Effector memory CD8-positive, alpha-beta T cell (primary cell): ENCODE measurements at places on chromosomes 2 and 18.
A peak's percentile ranks its signal among the peaks of the same experiment; 100 is the strongest.

GRCh38 chr2:58476556-58476955 lies 235.4 kb upstream of the FANCL start:
- no peak for DNase-seq

- DNase-seq, result no peak
Measured at GRCh38 chr2:174717916-174718315, 46.4 kb downstream of the CHRNA1 start.

GRCh38 chr2:182715121-182715891 lies 751 bp upstream of the DNAJC10 start:
- DNase-seq, result no peak

DNA sequence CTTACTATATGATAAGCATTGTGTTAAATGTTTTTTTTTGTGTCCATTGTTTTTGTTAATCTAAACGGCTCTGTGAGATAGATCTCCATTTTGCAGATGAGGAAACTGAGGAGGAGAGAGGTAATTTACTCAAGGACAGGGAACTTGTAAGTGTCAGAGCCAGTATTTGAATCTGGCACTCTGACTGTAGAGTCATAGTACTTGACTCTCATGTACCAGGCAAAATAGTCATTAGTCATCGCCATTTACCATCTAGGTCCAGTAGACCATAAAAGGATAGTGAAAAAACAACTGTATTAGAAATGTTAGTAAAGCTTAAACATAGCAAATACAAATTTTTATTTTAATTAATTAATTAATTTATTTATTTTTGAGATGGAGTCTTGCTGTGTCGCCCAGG lies 4.8 kb downstream of the PSMD14 start:
- no peak for DNase-seq

DNA sequence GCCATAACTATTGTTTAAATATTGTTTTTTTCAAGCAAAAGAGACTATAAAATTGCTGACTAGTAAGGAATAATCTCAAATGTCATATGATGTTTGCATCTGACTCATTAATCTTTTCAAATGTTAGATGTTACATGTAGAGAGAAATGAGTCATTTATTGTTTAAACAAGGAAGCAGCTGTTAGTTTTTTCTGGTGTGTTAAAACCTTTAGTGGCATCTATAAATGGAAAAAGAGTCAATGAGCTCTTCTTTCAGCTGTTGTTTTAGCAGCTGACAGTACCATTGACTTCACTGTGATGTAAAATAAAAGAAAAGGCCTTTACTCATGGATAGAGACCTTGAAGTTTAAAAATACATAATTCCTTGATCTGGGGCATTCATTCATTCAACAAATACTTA lies 1.8 kb upstream of the KLHL41 start:
- DNase-seq, result no peak

GRCh38 chr2:12284037-12284436 lies 432.7 kb upstream of the TRIB2 start:
- DNase-seq, result no peak

GRCh38 chr2:58042486-58042970 lies 4.1 kb upstream of the VRK2 start:
- DNase-seq, result no peak

DNA sequence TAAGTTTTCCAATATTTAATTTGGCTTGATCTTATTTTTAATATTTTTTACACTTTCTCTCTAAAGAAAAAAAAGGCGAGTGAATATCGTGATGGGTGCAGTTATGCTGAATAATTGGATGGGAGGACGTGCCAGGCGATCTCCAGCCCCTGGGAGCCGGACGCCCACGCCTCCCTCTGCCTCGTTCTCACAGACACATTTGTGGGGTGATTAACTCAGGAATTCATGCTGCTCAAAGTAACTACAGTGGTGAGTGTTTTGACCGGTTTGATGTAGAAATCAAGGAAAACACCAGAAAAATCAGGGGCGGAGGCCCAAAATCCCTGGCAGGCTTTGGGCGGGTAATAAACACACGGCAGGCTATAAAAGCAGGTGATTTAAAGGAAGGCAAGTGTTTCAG lies 736.8 kb upstream of the SALL3 start:
- DNase-seq, result no peak

- DNase-seq, result no peak
Measured at GRCh38 chr2:164840458-164840929, 1.1 kb downstream of the COBLL1 start.

GRCh38 chr18:76932026-76932819 lies 109.9 kb downstream of the ZNF236 start:
- no peak for DNase-seq

DNA sequence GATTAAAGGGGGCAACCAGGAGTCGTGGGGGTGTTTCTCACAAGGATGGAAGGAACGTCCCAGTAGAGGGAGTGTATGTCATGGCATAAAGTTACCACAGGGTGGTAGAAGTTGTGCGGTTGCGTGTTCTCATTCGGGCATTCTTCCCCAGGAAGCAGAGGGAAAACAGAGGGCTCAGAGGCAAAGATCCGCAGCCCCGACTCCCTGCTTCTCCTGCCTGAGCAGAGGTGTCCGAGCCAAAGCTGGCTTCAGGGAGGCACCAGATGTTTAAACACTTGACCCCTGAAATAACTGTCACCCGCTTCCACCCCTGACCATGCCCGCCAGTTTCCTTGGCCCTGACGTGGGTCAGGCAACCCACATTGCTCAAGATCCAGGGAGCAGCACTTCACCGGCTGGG lies 83.7 kb downstream of the EN1 start:
- no peak for DNase-seq

DNA sequence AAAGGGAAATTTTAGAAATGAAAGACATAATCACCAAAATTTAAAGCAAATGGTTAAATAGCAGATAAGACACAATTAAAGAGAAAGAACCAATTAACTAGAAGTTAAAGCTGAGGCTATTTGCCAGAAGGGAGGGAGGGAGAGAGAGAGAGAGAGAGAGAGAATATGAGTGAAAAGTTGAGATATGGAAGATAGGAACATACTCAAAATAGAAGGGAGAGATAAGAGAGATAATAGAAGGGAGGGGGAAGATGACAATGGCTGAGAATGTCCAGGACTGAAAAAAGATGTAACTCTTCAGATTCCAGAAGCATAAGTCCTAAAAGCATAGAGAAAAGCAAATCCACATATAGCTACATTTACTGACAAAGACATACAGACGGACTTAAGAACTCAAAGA lies 17.1 kb upstream of the AAK1 start:
- DNase-seq, result no peak

DNA sequence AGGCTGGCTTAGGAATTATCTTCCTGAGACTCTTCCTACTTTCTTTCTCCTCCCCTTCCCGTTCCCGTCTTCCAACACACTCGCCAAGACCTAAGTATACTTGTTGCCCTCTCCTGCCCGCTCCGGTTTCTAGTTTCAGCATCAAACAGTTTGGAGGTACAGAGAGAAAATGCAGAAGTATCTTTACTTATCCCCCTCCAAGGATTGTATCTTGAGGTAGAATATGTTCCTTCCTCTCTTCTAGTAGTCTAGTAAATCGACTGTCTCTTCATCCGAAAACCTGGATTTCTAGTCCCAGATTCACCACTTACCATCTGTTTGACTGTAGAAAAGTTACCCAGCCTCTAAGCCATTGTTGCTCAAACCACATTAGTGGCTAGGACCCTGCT lies 755 bp downstream of the EIF4E2 start:
- DNase-seq, result no peak

GRCh38 chr18:63564561-63564960 lies 22.4 kb downstream of the SERPINB12 start:
- no peak for DNase-seq

DNA sequence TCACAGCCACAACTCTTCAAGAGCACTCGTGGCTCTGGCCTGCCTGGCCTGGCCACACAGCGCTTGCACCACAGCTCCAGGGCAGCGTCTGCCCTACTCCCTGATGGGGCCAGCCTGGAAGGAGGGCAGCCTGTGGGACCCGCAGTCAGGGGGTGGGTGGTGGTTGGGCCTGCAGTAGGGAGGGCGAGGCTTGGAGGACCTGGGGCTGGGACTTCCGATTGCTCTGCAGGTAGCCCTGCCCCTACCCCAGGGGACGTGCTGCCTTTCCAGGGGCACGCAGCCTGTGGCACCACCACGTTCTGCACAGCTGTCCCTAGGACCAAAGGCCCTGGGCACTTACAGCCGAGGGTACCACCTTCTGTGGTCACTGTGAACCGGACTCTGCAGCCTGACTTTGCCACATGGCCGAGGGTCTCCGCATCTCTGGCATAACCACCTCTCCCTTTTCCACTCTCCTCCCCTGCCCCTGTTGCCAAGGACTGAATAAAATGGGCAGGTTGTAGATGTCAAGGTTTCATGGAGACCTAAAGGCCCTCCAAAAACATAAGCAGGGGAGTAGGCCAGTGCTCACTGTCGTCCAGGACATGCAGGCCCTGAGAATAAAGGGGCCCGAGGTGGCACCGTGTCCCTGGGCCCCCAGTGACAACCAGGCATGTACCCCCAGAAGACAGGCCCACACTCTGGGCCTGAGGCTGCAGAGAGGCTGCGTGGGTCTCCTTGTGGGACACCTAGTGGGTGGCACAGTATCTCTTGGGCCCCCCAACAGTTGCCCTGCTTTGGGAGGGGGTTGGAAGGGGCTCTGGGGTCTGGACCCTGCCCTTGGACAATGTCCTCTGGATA lies 87.3 kb downstream of the INHBB start:
- DNase-seq, result no peak

GRCh38 chr18:36467614-36468013 lies 170.1 kb downstream of the FHOD3 start:
- DNase-seq, result no peak

DNA sequence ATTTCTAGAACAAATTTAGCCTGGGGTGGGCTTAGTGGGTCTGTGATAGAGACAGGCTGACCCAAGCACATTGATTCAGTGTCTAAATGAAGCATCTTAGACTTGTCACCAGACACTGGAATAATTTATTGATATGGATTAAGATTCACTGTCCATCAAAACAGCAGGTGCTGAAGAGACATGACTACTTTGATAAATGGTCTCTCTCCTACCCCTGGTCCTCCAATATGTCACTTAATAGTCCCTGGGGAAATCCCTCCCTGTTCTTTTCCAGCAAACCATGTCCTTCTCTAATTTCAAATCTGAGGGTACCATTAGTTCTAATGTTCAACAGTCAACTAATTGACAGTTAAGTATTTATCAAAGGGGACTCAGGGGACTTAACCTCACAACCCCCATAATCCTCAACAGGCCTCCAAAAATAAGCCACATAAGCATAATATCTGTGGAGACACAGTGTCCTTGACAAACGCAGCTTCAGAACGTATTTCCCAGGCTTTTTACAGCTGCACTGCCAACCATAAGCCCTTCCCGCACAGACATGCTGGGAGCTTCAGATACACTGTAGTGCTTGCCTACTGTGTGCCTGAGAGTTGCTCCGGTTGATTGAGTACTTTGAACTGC lies 391.0 kb downstream of the THSD7B start:
- no peak for DNase-seq

- no peak for DNase-seq
Measured at GRCh38 chr2:10344105-10345066, 41.7 kb downstream of the HPCAL1 start.

- no peak for DNase-seq
Measured at GRCh38 chr2:170823088-170823897, 6.6 kb downstream of the GAD1 start.

DNA sequence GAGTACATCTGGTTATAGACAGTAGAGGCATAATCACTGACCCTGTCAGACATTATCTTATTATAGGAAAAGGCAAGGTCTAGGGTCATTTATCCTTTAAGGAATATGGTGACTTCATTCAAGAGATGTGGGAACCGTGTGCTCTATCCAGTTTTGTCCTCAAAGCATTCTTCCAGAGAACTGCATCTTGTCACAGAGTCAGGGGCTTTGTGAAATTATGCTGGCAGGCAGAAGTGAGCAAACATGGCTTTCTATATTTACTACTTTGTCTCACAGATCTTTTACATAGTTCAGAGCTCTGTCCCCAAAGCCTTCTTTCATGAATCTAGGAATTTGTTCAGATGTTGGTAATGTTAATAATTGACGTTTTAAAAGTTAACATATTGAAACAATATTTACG lies 177.4 kb downstream of the ASXL3 start:
- DNase-seq, result no peak

- DNase-seq, result no peak
Measured at GRCh38 chr18:61666876-61667590, 225.8 kb downstream of the RNF152 start.

GRCh38 chr18:55250768-55251173 lies 291.5 kb upstream of the CCDC68 start:
- no peak for DNase-seq

DNA sequence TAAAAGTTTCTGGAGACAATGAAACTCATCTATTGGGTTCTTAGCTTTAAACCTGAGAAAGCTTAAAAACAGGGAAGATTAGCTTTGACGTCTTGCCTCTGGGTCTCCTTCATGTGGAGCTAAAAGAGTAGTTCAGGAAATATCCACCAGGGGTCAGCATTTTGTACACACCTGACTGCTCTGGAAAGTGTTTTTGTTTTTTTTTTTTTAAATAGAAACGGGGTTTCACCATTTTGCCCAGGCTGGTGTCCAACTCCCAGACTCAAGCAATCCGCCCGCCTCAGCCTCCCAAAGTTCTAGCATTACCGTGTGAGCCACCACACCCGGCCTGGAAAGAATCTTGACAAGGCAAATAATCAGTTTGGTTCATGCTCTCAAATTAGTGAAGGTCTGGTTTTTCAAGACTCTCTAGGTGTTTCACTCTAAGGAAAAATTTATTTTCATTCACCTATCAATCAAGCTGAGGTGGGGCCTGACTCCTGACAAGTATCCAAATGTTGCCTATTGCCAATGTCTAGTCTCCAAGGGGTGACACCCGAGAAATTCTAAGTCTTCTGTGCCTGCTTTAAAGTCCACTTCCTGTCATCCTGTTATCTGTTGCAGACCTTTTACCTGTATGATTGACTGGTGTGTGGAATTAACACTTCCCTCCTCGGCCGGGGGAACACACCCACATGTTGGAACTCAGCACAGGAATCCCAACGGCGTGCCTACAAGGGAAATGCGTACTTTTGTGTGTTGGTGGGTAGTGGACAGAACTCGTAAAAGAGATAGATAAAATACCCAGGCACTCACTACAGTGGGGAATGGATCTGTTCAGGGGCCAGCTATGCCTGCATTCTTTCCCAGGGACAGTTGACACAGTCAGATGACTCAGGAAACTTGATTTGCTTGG lies 11.3 kb downstream of the IL1RN start:
- DNase-seq, result peak; percentile 71

- no peak for DNase-seq
Measured at GRCh38 chr2:118294063-118294462, 205.8 kb downstream of the INSIG2 start.

- no peak for DNase-seq
Measured at GRCh38 chr2:6946722-6947121, 29.5 kb downstream of the RNF144A start.

GRCh38 chr2:3174626-3175567 lies 202.7 kb downstream of the EIPR1 start:
- no peak for DNase-seq

DNA sequence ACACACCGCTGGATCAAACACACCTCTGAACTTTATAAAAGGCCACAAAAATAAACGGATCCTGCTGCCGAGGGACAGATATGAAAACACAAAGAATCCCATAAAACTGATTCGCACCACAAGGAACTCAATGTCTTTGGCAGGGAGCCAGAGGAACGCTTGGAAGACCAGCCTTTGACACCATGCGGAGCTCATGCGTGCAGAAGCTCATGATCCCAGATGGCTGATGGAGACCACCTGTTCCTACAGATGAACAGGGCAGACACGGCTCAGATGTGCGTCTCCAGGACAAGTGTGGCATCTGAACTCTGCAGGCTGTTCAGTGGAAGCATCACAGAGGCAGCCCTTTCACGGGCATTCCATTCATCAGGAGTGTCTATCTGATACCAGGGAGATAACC lies 24.9 kb downstream of the COPS9 start:
- DNase-seq, result no peak
